ENCODE measurements at places on chromosomes 5 and 9.

- DNase-seq: no peak
Observed at GRCh38 chr5:168713051-168713450, 133.9 kb upstream of the PANK3 start.

DNA sequence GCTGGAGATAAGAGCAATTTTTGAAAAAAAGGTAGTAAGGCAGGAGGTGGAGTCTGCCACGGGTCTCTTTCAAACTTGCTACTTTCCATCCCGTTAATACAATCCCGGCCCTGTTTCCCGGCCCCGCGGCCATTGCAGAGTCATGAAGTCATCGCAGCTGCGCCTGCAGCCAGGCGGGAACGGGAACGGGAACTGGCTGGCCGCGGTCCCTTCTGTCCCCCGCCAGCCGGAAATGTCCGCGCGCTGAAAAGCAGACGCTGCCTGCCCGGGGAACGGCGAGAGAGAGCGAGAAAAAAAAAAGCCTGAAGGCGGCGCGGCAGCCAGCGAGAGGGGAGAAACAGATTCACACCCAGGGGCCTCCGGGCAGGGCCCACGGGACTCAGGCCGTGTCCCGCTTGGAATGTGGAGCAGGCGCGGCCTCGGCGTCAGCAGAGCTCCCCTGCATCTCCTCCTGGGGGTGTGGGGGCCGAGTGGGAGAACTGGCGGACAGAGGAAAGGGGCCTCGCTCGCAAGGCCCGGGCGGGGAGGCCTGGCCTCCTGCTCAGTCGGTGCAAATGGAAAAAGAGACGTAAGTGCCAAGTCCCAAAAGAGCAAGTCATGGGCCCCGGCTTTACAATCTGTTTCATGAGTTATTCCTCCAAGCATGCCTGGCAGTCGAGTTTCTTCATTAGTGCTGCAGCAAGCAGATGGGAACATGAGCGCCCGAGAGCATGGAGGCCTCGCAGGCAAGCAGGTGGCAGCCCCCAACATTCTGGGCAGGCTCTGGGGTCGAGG, 201.2 kb upstream of the GAS1 start:
- DNase-seq: peak; percentile 22

DNA sequence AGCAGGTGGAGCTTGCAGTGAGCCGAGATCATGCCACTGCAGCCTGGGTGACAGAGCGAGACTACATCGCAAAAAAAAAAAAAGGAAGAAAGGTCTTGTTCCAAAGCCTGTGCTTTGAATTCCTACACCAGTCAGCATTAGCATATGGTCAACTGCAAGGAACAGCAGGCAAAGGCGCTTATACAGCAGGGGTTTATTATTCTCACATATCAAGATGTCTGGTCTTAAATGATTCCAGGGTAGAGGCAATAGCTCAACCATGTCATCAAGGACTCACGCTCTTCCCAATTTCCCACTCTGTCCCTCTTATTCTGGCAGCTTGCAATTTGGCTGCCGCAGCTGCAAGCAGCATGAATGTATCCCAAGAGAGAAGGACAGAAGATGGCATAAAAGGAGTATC, 28.6 kb upstream of the HRH2 start:
- DNase-seq: no peak

GRCh38 chr5:43555895-43556606, 826 bp downstream of the PAIP1 start:
- peak; percentile 60 for DNase-seq

DNA sequence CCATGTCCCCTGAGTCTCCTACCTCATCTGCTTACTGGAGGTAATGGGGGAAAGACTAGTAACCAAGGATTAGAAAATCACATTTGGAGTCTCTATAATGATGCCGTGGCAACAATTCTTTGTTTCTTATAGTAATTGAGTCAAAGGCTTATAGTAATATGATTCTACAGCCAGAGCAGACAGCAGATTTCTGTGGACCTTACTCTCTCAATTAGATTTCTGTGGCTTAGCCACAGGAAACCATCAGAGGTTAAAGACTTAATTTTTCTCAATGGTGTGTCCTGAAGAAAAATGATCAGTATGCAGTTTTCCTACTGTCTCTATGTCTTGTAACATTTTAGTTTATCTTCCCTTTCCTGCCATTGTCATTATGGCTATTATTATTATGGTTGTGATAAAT, 59.3 kb upstream of the CD180 start:
- no peak for DNase-seq

DNA sequence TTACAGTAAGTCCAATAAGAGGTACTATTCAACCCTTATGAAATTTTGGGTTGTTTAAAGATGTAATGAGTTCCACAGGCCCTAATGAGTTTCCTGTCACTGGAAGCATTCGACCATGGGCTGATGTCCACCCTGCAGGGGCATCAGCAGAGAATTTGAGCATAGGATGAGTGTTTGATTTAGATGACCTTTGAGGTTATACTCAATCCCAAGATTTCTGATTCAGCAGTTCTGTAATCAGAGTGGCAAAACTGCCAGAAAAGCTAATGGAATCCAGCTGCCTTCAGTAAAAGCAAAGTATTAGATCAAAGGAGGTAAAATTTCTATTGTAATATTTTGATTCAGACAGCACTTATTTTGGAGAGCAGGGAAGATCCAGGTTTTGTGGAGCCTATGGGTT, 68.3 kb downstream of the COX7C start:
- no peak for DNase-seq

DNA sequence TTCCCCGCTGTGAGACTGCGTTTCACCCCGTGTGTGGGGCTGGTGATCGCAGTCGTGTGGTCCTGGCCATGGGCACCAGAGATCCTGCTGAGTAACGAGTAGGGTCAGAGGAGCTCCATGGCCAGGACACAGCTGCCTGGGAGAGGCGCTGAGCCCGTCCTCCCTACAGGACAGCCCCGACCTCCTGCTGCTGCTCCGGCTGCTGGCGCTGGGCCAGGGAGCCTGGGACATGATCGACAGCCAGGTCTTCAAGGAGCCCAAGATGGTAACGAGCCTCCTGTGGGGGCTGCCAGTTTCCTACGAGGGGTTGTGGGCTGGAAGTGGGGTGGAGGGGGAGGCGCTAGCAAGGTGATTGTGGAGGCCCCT, 11.0 kb downstream of the NELFB start:
- no peak for DNase-seq

DNA sequence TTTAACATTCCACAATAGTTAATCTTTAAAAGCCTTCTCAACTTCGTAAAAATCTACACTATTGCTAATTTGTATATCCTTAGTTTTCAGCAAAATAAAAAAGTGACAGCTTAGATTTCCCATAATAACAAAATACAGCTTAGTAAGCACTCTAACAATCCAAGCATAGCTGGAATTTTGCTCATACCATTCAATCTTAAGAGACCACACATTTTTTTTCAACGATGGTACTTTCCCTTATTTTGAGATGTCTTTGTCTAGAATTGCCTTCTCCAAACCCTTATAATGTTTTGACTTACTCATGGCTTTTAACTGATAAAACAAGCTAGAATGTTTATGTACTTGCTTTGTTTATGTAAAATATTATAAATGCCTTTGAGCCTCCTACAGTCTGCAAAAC, 65.6 kb downstream of the HOMER1 start:
- DNase-seq: no peak

GRCh38 chr5:39815711-39816110, 390.9 kb upstream of the DAB2 start:
- no peak for DNase-seq

DNA sequence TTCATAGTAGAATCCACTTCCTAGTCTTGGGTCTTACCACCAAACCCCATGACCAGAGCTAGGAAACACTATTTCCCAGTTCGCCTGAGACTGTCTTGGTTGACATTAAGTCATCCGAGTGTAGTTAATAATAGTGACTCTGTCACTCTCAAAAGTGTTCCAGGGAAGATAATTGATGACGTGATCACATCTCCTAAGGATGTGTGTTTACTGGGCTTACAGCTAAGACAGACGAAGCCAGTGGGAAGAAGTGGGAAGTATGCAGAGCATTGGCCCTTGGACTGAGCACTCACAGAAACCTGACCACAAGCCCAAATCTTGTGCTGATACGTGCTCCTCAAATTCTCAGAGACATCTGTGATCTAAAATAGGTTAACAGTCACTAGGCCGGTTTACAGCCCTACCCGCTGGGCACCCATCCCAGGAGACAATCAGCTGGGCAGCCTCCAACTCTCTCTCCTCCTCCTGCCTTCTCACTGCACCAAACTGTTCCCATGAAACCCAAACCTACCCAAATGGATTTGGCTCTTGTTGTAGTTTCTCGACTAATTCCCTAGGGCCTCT, 316.6 kb downstream of the TLE1 start:
- DNase-seq: no peak

DNA sequence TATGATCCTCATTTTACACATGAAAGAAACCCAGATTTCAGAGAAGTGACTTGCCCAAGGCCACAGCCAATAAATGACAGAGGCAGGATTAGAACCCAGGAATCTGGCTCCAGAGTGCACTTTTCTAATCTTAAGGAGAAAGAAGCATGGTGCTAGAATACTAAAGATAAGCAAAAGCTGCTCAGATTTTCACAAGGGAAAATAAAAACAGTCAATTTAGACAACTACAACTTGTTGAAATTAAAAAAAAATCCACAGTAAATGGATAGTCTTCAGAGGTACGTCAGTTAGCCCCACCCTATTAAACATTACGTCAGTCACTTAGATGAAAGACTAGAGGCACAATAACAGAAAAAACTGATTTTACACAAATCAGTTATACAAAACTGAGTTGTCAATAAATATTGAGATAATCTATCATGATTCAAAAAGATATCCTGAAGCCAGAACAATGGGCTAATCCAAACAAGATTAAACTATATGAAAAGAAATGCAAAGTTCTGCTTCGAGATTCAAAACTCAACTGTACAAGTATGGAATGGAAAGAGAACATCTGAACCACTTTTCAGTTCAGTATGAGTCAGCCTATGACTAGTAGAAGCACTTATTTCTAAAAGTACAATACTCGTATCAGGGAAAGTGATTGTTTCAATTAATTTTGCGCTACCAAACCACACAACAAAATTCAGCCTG, 9.3 kb downstream of the TMEM245 start:
- peak; percentile 61 for DNase-seq

DNA sequence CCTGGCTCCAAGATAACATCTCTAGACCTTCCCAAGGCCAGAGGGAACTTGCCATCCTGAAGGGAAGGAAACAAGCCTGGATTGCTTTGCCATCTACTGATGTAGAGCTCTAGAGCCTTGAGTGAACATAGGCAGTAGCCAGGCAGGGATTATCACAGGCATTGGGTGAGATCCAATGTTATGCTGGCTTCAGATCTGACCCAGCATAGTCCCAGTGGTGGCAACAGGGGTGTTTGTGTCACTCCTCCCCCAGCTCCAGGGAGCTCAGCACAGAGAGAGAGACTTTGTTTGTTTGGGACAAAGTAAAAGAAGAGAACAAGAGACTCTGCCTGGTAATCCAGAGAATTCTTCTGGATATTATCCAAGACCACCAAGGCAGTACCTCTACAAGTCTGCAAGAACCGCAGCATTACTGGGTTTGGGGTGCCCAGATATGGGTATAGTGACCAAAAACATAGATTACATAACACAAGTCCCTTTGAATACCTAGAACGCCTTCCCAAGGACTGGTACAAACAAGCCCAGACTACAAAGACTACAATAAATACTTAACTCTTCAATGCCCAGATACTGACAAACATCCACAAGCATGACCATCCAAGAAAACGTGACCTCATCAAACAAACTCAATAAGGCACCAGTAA, 137.6 kb upstream of the DAPK1 start:
- DNase-seq: no peak

GRCh38 chr5:57082441-57083067, 91.3 kb upstream of the GPBP1 start:
- peak; percentile 42 for DNase-seq

- DNase-seq: no peak
Observed at GRCh38 chr5:55547781-55548180, 13.0 kb upstream of the PLPP1 start.

DNA sequence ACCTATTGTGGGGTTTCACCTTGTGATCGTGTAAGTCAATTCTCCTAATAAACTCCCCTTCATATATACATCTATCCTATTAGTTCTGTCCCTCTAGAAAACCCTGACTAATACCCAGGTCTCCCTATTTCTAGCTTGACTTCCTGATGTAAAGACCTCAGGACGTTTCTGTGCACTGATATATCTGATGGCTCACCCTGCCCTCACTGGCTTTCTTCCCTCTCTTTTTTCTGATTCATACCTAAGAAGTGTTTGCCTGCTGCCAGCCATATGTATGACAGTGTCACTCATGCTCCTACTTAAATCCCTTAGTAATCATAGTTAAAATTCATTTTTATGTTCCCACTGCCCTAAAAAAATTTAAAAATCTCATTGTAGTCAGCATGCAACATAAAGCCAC, 124.8 kb upstream of the CCNG1 start:
- DNase-seq: no peak

DNA sequence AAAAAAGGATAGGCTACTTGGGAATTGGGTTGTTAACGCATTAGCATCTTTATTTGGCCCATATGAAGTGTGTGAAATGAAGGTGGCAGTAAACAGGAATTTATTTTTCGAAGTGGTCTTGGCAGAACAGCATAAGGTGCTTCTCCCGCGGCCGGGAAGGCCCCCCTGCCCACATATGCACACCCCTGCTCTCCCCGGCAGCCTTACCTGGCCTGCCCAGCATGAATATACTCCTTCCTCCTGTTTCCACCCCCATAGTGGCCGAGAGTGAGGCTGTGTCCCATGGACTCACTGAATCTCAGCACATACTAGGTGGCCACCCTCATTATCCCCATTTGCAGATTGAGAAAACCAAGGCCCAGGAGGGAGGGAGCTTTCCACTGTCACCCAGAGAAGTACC, 54.0 kb upstream of the OLFM1 start:
- no peak for DNase-seq

DNA sequence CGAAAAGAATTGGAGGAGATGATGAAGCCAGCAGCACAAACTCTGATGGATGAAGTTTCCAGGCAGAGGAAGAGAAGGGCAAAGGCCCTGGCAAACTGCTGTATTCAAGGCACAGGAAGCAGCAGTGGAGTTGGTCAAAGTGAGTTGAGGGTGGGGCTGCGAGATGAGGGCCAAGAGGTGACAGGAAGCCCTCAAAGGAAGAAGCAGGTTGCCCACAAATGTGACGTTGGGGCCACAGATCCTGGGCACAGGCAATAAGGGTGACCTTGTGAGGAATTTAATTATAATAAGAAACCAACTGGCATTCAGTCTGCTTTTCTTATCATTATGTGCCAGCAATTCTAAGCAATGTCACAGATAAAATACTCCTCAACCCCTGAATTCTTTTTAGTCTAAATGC, 261.8 kb downstream of the CTNND2 start:
- no peak for DNase-seq

- no peak for DNase-seq
Observed at GRCh38 chr5:129001841-129002526, 36.7 kb downstream of the SLC27A6 start.

- DNase-seq: peak; percentile 36
Observed at GRCh38 chr5:173011566-173011965, 28.0 kb downstream of the ATP6V0E1 start.

DNA sequence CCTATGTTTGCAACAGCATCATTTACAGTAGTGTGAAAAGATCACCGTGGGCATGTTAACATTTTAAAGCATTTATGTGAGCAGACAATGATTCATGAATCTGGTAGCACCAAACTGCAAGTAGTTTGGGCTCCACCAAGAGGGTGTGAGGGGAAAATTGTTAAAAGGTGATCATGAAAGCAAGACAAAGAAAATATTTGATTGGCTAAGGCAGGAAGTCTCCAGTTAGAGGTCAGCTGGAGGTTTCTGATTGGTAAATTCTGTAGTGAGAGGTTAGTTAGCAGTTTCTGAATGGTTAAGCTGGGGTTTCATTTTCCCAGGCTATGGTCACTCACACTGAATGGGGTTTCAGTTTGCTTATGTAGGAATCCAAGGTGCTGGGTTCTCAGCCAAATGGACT, 13.5 kb upstream of the DRD1 start:
- DNase-seq: peak; percentile 30

Measured in MCF 10A (cell line).